Peyer's patch (tissue), 4 donors: ENCODE measurements at places on chromosomes 6 and 20. TPM values are rescaled to one million over a fixed set of nuclear protein-coding genes. Genes with fewer than 3 reads are reported as not detected.

GRCh38 chr6:169774347-169774746 is 22.9 kb downstream of the ERMARD start:
- H3K4me3 ChIP-seq: no peak overlapping the region
- no peaks in the 10 kb centered on the region for H3K27me3 ChIP-seq
- H3K4me1 ChIP-seq: no peaks in the 10 kb centered on the region
- no peak overlapping the region for H3K27ac ChIP-seq

- no peak overlapping the region for H3K4me3 ChIP-seq
- H3K4me1 ChIP-seq: no peaks in the 10 kb centered on the region
- no peak overlapping the region for H3K27ac ChIP-seq
- no peaks in the 10 kb centered on the region for H3K36me3 ChIP-seq
These were observed 672.8 kb downstream of the GRIK2 start for GRCh38 chr6:102066301-102066700.

Gene IL20RA
- total RNA-seq: 0.47 TPM

DNA sequence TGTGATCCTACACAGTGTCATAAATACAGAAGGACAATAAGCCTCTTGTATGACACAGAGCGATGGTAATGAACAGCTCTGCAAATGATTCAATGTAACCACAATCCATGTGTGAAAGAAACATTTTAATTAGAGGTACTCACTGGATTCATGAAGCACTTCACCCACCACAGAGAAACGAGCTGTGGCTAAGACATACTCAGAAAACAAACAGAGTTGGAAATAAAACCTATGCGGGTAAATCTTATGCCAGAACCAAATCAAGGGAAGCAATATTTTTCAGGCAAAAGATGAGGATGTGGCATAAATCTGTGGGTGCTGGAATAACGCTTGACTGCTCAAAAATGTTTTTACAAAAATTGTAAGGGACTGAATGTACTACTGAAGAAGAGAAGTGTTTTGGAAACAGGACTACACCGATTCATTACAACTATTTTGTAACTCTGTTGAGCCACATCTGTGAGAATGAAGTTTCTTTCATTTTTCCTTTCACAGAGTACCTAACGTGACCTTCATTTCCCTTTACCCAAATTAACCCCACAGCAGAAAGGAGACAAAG is 112.1 kb downstream of the WDR27 start:
- H3K4me1 ChIP-seq: no peaks in the 10 kb centered on the region
- no peak for DNase-seq
- H3K36me3 ChIP-seq: no peaks in the 10 kb centered on the region
- H3K4me3 ChIP-seq: no peak overlapping the region
- peak overlapping the region; percentile 78 for H3K27ac ChIP-seq

DNA sequence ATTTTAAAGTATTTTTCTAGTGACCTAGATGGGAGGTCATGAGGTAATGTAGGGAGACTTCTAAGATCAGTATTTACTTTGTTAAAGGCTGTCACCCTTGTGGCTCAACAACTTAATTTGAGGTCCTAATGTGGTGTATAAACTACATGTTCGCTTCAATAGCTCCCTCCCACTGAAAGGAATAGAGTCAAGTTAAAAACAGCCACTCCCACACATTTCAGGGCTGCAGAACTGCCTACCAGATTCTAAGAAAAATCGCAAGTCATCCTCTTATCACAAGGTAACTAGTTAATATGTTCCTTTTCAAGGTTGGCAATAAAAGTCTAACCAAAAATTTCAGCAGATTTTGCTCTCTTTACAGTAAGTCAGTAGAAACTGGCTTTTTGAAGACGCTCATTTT is 15.1 kb downstream of the GSTA1 start:
- H3K27ac ChIP-seq: no peak overlapping the region
- no peak overlapping the region for H3K4me3 ChIP-seq
- H3K36me3 ChIP-seq: peaks cover 6% of the 10 kb centered on the region
- H3K27me3 ChIP-seq: no peaks in the 10 kb centered on the region
- no peak for DNase-seq

DNA sequence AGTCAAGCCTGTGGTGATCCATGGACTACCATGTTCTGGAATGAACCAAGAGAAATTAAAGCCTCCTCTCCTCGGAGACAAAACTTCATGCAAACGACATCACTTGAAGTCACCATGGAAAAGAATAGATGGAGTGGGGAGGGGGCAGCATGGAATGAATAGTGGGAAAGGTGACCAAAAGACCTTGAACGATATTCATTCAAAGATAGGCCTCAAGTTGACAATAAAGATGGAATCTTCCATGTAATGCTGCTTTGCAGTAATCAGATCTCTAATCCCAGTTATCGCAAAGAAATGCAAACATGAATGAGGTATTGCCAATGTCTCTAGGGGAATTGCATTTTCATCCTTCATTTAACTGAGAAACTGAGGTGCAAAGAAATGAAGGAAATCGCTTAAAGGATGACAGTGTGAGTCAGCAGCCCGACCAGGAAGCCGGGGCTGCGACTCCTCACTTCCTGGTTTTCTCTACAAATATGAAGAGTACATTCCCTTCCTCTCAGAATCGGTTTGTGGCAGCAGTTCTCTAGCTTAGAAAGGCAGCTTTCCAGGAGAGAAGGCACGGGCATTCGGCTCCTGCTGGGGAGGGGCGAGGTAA is 65.6 kb upstream of the RREB1 start:
- H3K36me3 ChIP-seq: no peaks in the 10 kb centered on the region
- no peak overlapping the region for H3K27ac ChIP-seq
- peak; percentile 57 for DNase-seq
- no peaks in the 10 kb centered on the region for H3K4me1 ChIP-seq
- no peak overlapping the region for H3K4me3 ChIP-seq
- H3K27me3 ChIP-seq: no peaks in the 10 kb centered on the region

DNA sequence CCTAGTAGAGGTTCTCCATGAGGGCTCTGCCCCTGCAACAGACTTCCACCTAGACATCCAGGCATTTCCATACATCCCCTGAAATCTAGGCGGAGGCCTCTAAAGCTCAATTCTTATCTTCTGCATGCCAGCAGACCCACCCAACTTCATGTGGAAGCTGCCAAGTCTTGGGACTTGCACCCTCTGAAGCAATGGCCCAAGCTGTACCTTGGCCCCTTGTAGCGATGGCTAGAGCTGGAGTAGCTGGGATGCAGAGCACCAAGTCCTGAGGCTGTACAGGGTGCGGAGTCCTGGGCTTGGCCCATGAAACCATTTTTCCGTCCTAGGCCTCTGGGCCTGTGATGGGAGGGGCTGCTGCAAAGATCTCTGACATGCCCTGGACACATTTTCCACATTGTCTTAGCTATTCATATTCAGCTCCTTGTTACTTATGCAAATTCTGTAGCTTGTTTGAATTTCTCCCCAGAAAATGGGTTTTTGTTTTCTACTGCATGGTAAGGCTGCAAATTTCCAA is 17.4 kb upstream of the ELOVL5 start:
- H3K27me3 ChIP-seq: no peaks in the 10 kb centered on the region
- H3K36me3 ChIP-seq: no peaks in the 10 kb centered on the region
- H3K4me3 ChIP-seq: no peak overlapping the region
- H3K4me1 ChIP-seq: no peaks in the 10 kb centered on the region

DNA sequence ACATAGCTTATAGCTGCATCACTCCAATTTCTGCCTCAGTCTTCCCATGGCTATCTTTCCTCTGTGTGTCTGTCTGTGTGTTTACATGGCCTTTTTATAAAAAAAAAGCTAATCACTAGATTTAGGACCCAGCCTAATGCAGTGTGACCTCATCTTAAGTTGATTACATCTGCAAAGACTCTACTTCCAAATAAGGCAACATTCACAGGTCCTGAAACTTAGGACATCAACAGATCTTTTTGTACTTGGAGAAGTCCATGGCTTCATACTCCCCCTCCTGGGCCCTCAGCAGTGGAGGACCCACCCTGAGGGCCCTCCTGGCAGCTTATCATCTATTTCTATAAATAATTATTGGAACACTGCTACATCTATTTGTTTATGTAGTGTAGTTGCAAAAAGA is 146.1 kb downstream of the LMBRD1 start:
- H3K27ac ChIP-seq: no peak overlapping the region
- H3K36me3 ChIP-seq: no peaks in the 10 kb centered on the region
